ENCODE measurements at places on chromosomes 11 and 22. TPM values are rescaled to one million over a fixed set of nuclear protein-coding genes. Genes with fewer than 3 reads are reported as not detected.

Gene SIDT2
- 3.5 TPM for total RNA-seq

Gene ATM
- 61.0 TPM for total RNA-seq

DNA sequence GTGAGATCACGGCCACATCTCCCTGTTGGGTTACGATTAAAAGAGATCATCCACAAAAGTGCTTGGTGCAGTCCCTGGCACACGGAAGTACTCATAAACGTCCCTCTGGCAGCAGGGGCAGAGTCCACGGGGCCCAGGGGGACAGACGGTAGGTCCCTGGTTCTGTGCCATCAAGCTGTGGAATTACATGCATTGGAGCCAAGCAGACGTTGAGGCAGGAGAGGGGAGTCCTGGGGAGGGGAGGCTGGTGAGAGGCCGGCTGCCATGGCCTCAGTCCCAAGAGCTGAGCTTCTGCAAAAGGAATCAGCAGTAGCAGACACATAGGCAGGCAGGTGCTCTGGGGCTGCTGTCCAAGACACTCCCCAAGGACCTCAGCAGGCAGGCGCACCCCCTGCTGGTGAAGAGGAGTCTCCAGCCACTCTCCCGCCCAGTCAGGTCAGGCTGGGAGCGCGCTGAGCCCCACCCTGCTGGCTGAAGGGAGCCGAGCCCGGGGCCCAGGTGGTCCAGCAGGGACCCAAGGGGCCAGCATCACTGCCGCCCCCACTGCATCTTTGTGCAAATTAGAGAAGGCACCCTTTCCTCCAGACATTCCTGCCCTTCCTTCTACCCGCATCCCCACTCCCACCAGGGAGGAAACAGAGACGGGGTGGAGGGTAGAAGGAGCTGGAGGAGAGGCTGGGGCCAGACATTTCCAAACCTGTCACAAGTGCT is 7.6 kb upstream of the KCTD17 start:
- DNase-seq, result no peak

- no peak for DNase-seq
These were observed 2.7 kb downstream of the CADM1 start for GRCh38 chr11:115501502-115501892.

- DNase-seq, result no peak
These were observed 4.3 kb downstream of the SMTN start for GRCh38 chr22:31085493-31085824.

DNA sequence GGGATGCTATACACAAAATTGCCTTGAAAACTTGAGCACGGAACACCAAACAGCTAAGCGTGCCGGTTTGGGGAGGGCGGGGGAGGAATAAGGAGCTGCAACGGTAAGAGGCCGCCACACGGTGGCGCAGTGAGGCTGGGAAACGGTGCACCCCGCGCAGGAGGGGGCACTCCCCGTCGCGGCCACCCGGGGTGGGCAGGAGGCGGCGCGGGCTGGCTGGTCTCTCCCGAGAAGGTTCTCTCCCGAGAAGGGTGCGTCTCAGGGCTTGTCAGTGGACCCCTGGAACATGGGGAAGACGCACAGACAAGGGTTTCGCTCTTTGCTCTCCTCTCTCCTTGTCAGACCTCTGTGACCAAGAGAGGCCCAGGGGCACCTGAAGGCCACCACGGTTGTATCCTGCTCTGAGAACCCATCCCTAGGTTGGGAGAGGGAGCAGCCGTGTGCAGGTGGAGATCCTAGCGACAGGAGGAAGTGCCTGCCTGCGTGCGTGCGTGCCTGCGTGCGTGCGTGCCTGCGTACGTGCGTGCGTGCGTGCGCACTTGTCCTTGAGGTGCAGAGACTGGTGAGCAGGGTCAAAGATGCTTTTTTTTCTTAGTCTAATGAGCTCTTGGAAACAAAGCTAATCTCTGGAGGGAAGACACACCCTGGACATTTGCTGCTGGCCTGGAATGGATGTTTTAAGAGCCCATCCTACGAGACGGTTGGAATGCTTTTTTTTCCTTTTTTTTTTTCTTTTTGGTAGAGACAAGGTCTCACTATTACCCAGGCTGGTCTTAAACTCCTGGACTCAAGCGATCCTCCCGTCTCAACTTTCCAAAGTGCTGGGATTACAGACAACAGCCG is 18.1 kb upstream of the JAM3 start:
- DNase-seq, result peak; percentile 46

- DNase-seq, result no peak
These were observed 60.5 kb downstream of the ADAMTS15 start for GRCh38 chr11:130508913-130509312.

GRCh38 chr11:95652002-95652472 is 137.5 kb downstream of the FAM76B start:
- no peak for DNase-seq

GRCh38 chr11:117868088-117868487 is 8.4 kb downstream of the FXYD6 start:
- no peak for DNase-seq

- no peak for DNase-seq
These were observed 839 bp downstream of the CEP164 start for GRCh38 chr11:117328375-117329010.

- no peak for DNase-seq
These were observed 10.1 kb downstream of the C11orf87 start for GRCh38 chr11:109432105-109432504.

GRCh38 chr22:37300551-37301017 is 18.3 kb downstream of the CYTH4 start:
- no peak for DNase-seq

GRCh38 chr11:75773595-75774353 is 5.2 kb downstream of the DGAT2 start:
- no peak for DNase-seq

DNA sequence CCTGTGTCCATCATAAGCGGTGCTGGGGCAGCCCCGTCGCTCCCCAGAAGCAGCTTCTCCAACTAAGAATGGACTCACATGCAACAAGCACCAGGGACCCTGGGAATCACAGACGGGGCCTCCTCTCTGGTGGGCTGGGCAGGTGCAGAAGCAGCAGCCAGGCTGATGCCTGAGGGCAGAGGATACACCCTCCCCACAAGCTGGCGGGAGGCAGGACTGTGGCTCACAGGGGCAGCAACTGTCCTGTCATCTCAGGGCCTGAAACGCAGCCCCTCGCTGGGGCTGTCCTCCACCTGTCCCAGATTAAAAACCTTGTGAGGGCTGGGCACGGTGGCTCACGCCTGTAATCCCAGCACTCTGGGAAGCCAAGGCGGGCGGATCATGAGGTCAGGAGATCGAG is 3.1 kb upstream of the SBF1 start:
- no peak for DNase-seq

GRCh38 chr11:99742501-99742900 is 721.8 kb downstream of the CNTN5 start:
- no peak for DNase-seq

Measured in SJSA1 (cell line).